ENCODE measurements at places on chromosomes 7 and 10.

DNA sequence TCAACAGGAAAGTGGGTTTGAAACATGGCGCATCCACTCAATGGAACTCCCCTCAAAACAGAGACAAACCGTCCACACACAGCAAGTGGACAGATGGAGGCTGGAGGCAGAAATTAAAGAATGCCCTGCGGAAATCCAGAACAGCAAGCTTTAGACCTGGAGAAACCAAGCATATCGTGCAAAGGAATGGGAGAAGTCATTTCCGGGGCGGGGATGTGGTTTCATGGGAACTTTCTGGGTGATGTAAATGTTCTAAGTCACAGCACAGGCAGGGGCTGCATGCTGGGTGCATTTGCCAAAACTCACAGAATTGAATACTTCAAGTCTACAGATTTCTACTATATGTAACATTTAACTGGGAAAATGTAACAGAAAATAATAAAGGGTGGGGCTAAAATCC lies 213.0 kb downstream of the PTPRN2 start:
- no peak for DNase-seq

DNA sequence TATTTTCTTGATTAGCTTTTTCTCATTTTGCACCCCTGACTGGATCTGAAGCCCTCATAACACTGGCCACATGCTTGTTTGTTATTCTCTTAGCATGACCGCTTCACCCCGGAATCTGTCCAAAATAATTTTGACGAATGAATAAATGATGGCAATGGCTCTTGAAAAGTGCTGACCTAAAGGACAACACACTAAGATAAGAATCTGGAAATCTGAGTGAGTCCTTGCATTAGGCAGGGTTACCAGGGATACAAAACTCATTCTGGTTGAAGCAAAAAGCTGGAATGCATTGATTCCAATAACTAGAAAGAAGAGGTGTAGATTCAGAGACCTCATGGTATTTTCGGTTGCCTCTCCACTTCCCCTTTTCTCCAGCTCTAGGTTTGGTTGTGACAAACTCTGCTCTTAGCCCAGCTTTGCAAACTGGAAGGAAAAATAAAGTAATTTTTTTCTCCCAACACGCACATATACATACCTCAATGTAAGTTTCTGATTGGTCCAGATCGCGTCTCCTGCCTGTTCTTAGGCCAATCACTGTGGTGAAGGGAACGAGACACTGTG lies 157.4 kb downstream of the SKIDA1 start:
- DNase-seq, result no peak

GRCh38 chr10:91590904-91591796 lies 41.7 kb downstream of the PPP1R3C start:
- DNase-seq, result no peak

- DNase-seq, result no peak
Observed at GRCh38 chr7:48595756-48596155, 328.6 kb upstream of the CDC14C start.

- DNase-seq, result no peak
Observed at GRCh38 chr10:113616244-113617074, 47.4 kb downstream of the NRAP start.

DNA sequence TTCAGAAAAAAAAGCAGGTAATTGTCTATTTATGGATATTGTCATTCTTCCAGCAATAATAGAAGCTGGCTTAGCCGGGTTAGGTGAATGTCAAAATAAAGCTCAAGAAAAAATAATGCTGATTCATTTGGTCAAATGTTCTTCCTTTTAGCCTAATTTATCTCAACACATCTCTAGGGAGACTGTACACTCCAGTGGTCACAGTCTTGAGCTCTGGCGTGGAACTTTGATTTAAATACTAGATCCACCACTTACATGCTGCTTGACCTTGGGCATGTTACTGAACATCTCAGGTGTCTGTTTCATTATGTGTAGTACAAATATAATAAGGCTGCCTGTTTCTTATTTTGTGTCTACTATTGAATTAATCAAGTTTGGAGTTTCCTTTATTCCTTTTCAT lies 22.0 kb downstream of the PRTFDC1 start:
- DNase-seq, result no peak

DNA sequence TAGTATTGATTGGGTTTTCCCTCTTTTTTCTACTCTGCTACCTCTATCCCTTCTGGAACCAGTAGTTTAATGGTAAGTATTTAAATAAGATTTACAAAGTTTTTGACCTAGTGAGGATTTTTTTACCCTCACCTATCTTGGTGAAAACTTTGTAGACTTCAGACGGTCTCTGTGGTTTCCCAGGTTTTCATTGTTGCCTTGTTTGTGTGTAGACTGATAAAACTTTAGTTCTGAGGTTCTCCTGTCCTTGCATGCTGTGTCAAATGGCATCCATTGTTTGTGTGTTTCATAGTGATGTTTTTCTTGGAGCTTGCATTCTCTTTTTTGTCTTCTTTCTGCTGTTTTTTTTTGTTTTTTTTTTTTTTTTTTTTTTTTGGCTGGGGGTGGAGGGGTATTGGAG lies 22.6 kb downstream of the ZNRF2 start:
- no peak for DNase-seq

DNA sequence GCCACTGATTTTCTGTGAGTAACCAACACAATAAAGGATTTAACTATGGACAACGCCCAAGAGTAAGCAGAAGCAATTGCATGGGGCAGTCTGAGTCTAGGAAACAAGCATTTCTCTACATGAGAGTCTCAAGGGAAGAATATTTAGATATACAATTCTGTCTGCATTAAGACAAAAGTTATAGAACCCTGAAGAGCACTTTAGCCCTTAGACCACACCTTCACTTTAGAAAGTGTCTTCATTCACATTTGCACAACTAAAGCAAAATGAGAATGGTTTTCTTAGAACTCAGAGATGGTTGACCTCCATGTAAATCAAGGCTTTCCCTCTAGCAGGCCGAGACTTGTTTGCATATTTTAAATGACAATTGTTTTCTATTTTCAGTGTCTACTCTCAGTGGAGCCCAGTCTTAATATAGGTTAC lies 25.5 kb upstream of the TRIM24 start:
- no peak for DNase-seq

GRCh38 chr10:11655836-11656235 lies 44.4 kb upstream of the USP6NL start:
- no peak for DNase-seq
